ENCODE measurements at places on chromosomes 5 and 9.

- DNase-seq, result no peak
Measured at GRCh38 chr5:115271295-115272050, 8.8 kb upstream of the PGGT1B start.

- DNase-seq, result no peak
Measured at GRCh38 chr9:21160178-21160577, 6.3 kb downstream of the IFNA21 start.

GRCh38 chr5:111513131-111513520, 791 bp upstream of the STARD4 start:
- no peak for DNase-seq

DNA sequence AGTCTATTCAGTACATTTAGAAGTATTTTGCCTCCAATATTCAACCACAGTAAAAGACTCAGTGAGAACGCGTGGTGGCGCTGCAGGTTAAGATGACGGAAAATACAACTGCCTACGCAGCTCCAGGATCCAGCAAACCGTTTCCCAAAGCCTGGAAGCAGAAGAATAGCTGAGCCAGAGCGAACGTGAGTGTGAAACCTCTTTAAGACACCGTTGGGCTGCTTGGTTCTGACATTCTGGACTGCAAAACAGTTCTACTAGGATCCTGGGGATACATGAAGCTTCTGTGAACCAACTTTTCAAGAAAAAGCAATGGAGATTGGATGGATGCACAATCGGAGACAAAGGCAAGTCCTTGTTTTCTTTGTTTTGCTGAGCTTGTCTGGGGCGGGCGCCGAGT, at the start of gene PCDHB16:
PCDHB16 (plus strand) TSS at position 140 of the 400 bp plus-strand sequence; CDS start at position 313, 173 bp downstream.
- no peak for DNase-seq

DNA sequence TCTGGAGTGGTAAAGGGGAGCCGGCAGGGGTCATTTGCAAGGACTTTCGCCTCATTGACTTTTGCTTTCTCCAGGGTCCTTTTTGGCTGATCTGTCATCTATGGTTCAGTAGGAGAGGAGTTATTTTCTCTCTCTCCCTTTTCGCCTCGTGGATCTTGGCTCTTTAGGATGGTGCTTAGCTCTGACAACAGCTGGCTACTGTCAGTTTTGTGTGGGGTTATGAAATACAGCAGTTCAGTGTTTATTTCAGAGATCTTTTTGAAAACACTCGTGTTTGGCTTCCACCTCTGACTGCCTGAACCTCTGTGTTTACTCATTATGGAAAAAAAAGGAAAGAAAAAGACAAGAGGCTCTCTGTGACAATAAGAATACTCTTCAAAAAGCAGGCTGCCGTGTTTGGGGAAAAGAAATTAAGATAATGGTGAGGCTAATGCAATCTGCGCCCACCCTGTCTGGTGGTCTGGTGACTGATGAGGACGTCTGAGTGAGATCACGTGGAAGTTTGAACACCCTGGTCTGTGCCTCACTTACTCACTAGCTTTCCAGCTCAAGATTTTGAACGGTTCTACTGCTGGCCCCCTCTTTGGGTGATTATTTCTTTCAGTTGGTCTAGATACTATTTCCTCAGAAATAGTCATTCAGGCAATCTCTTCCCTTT, 567.7 kb downstream of the CAAP1 start:
- no peak for DNase-seq

DNA sequence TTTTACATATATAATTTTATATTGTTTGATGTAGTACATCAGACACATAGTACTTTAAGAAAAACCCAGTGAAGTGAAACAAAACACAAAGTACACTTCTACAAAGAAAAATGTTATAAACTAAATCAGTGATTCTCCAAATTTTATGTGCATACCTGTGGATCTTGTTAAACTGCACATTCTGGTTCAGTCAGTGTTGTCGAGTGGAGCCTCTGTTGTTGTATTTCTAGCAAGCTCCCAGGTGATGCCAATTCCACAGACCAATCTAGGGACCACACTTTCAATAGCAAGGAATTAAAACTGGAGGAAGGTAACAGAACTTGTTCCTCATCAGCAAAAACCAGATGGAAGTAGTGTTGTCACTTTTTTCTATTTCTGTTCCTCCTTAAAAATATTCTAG, 183.8 kb upstream of the CD180 start:
- no peak for DNase-seq

DNA sequence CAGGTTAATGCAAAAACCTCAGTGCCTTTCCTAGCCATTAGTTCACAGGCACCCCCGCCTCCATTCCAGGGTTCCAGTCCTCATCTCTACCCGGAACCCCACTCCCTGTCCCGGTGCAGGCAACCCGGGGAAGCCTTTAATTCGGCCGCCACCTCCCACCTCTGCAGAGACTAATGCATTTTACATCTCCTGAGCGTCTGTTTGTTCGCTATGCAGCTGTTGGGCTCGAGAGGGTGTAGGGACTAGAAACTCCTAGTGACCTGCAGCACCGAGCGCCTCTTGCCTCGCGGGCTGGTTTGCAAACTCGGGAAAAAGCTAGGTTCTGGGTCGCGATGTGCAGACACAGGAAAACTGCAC, 3.6 kb downstream of the GDNF start:
- no peak for DNase-seq

GRCh38 chr5:121851643-121852574, at the start of gene FTMT:
Gene FTMT (plus strand): TSS chr5:121851882. CDS start chr5:121851964, 82 bp downstream.
- DNase-seq, result no peak

- DNase-seq, result no peak
Measured at GRCh38 chr5:82149434-82149833, 128.7 kb downstream of the RPS23 start.

GRCh38 chr5:139492700-139493192, 10.2 kb upstream of the STING1 start:
- DNase-seq, result no peak

DNA sequence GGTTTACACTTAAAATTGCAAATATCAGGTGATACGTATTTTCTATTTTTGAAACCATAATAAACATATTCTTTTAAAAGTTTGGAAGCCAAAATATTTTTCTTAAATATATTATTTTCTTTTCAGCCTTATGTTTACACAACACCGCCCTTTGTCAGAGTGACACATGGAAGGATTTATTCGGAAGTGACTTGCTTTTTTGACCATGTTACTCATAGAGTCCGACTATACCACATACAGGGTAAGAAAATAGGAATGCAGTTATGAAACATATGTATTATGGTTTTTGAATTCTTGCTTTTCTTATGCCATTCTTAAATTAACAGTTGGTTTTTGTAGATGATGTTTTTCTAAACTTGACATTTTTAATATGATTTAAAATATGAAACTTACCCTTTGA, 133.9 kb downstream of the MAN2A1 start:
- DNase-seq, result no peak

DNA sequence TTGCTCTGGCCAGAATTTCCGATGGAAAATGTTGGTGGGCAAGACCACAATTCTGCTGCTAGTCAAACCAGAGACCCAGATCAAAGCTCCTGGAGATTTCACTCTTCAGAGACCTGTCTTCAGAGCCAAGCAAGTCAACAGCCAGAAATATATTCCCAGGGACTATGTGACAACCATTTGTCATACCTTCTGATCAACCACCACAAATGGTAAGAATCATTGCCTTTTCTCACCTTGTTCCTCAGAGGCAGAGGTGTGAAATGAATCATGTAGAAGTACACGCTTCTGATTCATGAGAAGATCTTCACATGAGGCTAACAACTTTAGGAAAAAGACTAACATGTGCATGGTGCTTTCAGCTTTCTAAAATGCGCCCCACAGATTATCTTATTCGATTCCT, 53.5 kb downstream of the SUSD1 start:
- no peak for DNase-seq

Data from epithelial cell of proximal tubule (primary cell).